ENCODE measurements at places on chromosomes 1 and 21.

DNA sequence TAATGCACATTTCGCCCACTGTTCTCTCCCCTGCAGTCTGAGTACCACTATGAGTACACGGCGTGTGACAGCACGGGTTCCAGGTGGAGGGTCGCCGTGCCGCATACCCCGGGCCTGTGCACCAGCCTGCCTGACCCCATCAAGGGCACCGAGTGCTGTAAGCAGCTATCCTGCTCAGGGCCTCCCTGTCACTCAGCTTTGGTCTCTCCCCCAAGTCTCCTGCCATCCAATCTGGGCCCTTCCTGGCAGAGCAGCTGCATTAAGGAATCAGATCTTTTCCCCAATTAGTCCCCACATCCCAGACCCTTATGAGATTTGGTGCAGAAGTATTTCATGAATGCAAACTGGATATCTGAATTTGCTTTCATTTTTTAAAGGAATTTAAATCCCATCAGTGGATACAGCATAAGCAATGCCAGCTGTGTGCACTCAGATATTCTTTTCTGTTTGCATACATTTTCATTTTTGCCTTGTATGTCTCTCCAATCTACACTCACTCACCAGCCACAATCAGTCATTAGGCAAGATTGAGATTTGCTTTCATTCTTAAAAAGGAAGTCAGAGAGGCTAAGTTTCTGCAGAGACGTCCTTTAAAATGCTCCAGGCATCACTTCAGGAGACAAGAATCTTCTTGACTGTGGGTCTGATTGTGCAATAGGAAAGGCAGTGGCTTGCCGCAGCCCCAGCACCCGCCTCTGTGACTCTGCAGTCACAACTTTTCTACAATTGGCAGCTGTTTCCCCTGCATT lies 48.1 kb downstream of the ELAPOR1 start:
- no peak for DNase-seq

- no peak for DNase-seq
Observed at GRCh38 chr21:38386967-38387366, 111.3 kb downstream of the ERG start.

DNA sequence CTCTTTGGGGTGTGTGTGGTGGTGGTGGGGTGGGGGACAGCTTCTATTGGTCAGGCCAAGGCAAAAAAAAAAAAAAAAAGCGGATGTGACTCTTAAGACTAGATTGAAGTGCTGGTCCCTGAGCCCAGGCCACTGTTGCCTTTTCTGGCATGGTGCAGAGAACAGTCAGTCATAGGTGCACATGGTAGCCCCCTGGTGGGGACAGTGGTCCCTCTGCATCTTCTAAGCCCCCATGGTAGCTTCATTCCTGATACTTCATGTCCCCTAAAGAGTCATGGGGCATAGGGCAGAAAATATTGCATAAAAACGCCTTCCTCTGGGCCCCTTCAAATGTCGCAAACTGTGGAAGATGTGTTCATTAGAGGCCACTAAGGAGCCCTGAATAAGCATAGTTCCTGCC lies 371.8 kb downstream of the NPHP4 start:
- no peak for DNase-seq

- DNase-seq = no peak
Observed at GRCh38 chr1:170182442-170182841, 36.7 kb downstream of the NTMT2 start.

GRCh38 chr1:195030793-195031192 lies 1577.4 kb downstream of the KCNT2 start:
- DNase-seq = no peak

DNA sequence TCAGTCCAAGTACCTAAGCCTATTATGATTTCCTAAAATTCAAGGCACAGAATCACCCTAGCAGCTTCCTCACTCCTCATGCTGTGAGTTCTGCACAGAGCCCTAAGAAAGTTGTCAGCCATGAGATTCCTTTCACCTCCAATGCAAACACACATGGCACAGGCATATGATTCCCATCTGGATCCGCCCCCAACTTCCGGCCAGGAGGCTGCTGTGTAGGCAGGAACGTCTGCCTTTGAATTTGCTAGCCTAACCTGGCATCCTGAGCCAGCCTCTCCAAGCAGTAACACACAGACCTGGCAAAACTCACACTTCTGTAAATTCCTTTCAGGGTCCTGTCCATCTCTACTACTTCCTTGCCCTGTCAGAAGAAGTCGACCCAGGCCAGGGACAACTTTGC lies 521.1 kb upstream of the BEND5 start:
- no peak for DNase-seq

DNA sequence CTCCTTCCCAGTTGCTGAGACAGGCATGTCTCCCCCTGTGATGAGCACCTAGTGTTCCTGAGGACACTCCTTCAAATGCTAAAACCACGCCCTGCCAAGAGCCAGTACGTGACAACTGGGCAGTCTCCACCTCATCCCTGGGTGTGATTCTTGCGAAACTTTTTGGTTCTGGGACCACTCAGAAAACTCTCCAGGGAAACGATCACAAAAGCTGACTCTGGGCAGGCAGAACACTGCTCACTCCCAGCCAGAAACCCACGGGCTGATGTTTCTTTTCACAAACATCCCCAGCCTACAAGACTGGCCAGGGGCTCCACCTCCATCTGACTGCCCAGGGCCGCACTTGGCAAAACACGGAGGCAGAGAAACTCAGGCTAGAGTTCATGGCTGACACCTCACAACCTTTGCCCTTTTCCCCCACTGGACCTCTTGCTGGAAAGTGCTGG lies 24.4 kb downstream of the DHRS3 start:
- no peak for DNase-seq

DNA sequence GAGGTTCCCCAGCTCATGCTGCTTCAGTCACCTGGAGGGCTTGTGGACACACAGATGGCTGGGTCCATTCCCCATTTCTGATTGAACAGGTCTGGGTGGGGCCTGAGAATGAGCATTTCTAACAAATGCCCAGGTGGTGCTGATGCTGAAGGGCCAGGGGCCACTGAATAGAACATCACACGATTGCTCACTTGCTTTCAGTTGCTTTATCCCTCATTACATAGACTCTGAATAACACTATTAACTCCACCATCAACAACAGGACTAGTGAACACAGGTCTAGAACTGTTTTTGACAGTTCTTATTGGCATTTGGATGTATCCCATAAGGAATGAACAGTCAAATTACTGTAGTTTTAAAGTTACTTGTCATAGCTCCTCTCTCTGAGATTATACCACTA lies 12.1 kb downstream of the TRAPPC10 start:
- peak; percentile 13 for DNase-seq

GRCh38 chr21:41673596-41674335 lies 93.1 kb downstream of the RIPK4 start:
- DNase-seq = no peak

DNA sequence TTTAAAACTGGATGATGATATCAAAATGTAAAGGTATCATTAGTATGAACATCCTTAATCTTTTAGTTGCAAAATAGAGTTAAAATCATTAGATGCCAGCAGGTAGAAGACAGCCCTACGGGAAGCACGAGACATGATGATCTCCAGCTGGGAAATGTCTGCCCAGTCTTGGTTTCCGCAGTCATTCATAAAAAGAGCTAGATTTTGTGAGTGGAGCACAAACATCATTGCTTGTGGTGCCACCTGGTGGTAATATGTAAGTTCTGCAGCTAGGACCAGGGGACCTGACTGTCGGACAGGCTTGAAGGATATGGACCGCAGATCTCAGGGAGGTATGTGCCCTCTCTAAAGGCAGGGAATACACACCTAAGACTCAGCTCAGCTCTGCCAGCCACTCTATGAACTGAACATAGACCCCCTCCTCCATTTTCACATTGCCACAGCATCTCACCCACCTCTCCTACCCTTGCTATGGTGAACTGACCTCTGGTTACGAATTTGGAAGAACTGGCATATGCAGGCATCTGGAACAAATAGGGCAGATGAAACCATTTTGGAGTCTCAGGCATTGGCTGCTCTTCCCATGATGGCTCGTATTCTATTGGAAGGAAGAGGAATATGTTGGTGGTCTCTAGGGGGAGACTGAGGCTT lies 9.2 kb downstream of the FCMR start:
- DNase-seq = no peak

DNA sequence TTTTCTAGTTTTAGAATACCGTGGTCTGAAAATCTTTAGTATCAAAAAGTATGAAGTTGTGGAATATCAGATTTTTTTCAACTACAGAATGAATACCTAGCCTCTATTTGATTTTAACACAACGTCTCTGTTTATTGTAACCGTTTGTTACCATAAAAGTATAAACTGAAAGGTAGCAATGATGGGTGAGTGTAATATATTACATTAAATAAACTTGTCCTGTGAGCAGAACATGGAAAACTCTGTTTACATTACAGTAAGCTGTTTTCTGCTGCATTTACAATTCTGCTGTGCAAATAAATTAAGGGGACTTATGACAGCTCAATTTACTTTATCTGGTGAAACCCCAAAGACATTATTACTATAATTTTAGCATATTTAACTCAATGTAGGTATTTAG lies 62.5 kb downstream of the CHRM3 start:
- DNase-seq = no peak

- DNase-seq = no peak
Observed at GRCh38 chr1:188769936-188770335, 1707.7 kb downstream of the BRINP3 start.

DNA sequence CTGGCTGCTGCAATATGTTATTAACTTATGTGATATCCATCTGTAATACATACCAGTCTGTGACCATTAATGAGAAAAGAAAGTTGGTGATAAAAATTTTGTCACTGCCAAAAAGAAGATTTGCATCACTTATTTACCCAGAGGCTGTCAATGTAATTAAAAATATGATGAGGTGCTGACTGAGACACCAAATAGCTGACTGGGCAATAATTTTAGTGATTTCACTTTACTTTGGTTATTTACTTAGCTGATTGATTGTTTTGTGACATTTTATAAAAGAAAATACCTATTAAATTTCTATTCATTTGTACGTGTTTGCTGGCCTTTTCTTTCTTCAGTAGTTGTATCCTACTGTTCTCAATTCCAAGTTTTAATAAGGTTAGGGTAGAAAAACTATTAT lies 139.2 kb downstream of the HLX start:
- DNase-seq = no peak

- no peak for DNase-seq
Observed at GRCh38 chr1:119368554-119368953, at the start of gene HAO2. TSS of gene HAO2 (plus strand) at chr1:119368785. CDS start at chr1:119381086, 12,301 bp downstream.

GRCh38 chr1:17190010-17190995 lies 14.6 kb upstream of the PADI1 start:
- DNase-seq = peak; percentile 65

- no peak for DNase-seq
Observed at GRCh38 chr1:41483001-41483850, 1.3 kb downstream of the EDN2 start.

- DNase-seq = no peak
Observed at GRCh38 chr1:154351363-154352068, 26.2 kb downstream of the ATP8B2 start.

DNA sequence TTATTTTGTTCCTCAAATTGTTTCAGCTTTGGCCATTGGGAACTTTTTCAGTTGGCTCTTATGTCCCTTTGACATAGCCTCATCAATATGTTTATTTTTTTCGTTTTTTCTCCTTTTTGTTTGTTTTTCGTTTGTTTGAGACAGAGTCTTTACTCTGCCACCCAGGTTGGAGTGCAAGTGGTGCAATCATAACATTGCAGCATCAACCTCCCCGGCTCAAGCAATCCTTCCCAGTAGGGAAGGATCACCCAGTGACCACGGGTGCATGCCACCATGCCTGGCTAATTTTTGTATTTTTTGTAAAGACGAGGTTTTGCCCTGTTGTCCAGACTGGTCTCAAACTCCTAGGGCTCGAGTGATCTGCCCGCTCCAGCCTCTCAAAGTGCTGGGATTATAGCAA lies 8.1 kb downstream of the POLR3GL start:
- peak; percentile 37 for DNase-seq

DNA sequence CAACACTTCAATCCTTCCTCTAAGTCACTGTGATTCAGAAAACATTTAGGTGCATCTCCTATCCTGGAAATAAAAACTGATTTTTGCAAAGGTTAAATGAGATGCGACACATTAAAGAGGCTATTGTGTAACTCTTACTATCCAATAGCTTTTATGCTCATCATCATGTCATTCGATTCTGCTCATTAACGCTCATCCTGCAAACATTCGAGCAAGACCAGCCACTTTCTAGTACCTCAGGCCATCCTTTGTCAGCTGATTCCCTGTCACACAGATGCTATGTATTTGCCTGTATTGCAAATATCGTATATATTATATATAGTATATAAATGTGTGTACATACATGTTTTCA lies 131.6 kb downstream of the TLR5 start:
- no peak for DNase-seq

DNA sequence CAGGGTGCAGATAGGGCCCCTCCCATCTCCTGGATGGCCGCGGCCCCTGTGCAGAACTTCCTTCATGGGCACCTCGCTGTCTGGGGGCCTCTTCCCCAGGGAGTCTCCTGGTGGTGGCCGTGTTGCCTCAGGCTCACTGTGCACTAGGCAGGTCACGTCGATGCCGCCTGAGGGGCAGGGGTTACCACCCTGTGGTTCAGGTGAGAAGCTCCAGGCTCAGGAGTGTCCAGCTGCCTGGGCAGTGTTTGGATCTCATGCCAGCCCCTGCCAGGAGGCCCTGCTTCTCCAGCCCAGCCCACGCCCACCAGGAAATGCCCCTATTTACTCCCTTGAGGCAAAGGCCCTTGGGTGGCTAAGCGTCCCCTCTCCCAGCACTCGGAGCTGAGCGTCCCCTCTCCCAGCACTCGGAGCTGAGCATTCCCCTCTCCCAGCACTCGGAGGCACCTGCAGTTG lies 2.1 kb downstream of the ITGB2 start:
- DNase-seq = no peak

DNA sequence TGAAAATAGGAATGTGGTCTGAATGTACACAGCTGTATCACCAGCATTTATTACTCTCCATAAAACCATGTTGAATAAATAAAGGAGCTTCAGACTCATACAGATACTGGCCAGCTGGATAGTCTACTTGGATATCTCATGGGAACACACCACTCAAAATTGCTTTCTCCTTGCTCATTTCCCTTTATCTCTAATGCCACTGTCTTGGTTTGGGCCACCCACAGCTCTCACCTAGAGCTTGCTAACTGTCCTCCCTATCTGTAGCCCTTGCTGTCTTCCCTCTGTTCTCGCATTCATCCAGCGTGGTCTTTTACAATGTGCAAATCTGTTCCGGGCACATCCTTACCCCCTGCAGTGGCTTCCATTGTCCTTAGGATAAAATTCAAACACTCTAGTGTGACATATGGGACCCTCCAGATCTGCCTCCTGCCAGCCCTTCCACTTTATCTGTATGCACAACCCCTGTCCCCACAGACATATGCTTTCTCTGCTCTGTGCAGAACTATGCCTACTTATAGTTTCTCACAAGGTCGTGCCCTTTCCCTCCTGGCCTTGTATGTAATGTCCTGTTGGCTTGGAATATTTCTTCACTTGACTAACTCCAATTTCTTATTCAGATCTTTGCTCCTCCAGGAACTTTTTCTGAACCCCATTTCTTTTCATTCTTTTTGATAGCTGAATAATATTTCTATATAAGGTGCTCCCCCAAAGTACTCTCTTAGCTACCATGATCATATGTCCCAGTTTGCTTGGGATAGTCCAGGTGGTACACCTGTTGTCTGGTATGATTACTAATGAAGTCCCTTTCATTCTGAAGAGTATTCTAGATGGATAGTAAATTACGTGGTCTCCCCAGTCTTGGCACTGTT lies 2.9 kb downstream of the FLVCR1 start:
- no peak for DNase-seq

Data from suprapubic skin (tissue), 4 donors.